Immature natural killer cell (primary cell): ENCODE measurements at places on chromosomes 12 and 14.

DNA sequence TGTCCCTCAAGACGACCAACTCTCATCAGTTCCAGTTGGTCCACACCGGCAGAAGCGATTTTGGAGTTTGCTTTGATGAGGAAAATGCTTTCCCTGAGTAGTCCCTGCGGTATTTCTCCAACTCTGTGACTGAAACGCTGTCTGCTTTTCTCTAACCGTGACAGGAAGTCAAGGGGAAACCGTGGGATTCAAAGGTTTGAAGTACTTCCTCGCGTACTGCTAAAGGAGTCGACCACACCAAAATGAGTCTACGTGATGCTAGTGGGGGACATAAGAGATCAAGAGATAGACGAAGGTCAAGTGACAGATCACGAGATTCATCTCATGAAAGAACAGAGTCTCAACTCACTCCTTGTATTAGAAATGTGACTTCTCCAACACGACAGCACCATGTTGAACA, 28.6 kb downstream of the KRT76 start:
- DNase-seq: no peak

DNA sequence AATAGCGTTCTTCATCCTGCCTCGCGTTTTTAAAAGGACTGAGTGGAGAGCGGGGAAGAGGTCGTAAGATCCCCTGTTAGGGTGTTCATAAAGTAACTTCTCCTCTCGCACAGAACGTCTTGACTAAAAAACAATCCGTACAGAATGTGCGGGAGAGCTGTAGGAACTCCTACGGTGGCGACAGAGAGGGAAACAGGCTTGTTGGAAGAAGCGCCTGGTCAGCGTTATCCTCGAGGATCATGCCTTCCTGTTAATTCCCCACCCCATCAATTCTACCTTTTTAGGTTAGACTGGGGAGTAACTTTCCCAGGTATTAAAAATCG, 399 bp upstream of the WASHC4 start:
- no peak for DNase-seq

DNA sequence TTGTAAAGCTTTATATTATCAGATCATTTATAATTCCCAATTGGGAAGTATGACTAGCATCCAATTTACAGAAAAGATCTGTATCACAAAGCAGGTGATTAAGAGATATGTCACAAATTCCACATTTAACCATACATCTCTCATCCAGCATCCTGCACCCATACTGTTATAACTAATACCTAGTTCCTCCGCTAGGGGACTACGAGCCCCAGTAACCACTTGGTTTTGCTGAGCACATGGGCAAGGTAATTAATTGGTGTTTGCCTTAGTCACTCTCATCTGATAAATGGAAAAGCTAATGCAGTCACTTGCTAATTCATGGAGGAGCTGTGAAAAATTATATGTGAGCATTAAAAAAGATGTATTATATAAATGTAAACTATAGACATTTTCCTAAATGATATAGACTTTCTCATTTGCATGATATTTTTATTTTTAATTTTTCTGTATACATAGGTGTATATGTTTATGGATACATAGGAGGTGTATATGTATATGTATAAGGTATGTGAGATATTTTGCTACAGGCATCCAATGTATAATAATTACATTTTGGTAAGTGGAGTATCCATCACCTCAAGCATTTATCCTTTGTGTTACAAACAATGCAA, 1031.8 kb downstream of the GALC start:
- DNase-seq: no peak

- DNase-seq: no peak
Observed at GRCh38 chr14:71400871-71401321, 493.6 kb downstream of the PCNX1 start.

DNA sequence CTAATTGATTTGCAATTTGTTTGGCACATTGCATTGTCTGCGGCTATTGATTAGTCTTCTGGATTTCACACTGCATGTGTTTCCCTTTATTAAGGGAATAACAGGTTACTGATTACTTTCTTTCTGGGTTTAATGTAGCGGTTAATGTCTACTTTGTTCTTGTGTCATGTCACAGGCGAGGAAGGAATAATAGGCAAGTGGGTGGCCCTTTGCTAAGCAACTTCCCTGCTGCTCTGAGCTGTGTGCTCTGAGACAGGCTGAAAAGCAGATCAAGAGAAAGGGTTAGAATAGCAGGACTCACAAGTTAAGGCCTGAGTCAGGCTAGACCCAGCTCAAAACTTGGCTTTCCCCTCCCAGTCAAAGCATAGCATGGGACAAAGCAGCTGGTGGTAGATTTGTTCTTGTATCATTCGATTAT, 77.2 kb downstream of the NKX2-1 start:
- no peak for DNase-seq

GRCh38 chr12:108856170-108856427, 1.3 kb downstream of the SSH1 start:
- no peak for DNase-seq

- DNase-seq: no peak
Observed at GRCh38 chr14:72928872-72929271, 2.6 kb downstream of the DCAF4 start.

GRCh38 chr12:42094277-42094676, 50.4 kb downstream of the GXYLT1 start:
- DNase-seq: peak; percentile 61

DNA sequence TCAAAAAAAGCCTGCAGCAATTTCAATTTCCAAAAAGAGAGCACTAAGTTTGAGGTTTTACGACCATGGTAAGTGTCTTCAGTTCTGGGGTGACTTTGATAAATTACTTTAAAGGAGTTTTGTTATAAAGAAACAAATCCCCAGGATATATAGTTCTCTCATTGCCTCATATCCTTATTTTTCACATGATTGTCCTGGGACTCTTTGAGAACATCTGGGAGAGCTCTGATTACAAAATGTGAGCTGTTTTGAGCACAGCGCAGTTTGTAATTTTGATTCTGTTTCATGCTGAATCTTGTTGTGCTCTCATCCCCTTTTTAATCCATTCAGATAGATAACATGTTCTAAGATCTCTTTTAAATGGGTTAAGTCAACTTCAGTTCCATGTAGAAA, 67.7 kb upstream of the DCN start:
- no peak for DNase-seq

GRCh38 chr12:120856980-120857379, 47.2 kb downstream of the SPPL3 start:
- peak; percentile 22 for DNase-seq

GRCh38 chr12:111606767-111607230, 7.7 kb upstream of the ATXN2 start:
- DNase-seq: no peak

GRCh38 chr12:115308918-115309317, 624.9 kb upstream of the TBX3 start:
- DNase-seq: no peak

GRCh38 chr14:24761141-24761540, 127.2 kb upstream of the GZMB start:
- no peak for DNase-seq

- DNase-seq: no peak
Observed at GRCh38 chr14:71362920-71363584, 455.8 kb downstream of the PCNX1 start.

- no peak for DNase-seq
Observed at GRCh38 chr12:34396861-34397590, 374.7 kb downstream of the ALG10 start.

DNA sequence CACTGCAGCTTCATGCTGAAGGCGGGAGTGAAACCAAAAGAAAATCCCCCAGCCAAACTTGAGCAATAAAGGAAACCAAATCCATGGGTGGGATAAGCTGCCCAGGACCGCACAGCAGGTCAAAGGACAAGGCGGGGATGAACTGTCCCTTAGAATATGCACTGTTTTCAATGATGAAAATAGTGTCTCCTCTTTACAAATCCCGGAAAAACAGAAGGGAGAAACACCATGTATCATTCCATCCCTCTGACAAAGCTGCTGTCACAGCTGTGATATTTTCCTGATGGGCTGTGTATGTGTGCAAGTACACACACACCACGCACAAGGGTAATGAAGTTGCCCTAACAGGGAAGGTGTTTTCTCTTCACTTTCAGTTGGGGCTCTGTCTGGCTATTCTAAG, 70.3 kb downstream of the ACTN1 start:
- no peak for DNase-seq

DNA sequence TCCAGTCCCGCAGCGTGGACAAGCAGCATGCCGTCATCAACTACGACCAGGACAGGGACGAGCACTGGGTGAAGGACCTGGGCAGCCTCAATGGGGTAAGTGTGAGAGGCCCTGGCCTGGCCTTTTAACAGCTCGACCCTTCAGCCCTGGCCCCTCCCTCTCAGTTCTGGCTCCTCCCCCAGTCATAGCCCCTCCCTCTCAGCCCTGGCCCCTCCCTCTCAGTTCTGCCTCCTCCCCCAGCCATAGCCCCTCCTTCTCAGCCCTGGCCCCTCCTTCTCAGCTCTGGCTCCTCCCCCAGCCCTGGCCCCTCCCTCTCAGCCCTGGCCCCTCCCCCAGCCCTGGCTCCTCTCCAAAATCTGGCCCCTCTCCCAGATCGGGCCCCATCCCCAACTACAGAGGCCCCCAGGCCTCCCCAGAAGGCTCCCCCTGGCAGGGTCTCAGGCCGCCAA, 11.2 kb downstream of the CEP170B start:
- peak; percentile 24 for DNase-seq

DNA sequence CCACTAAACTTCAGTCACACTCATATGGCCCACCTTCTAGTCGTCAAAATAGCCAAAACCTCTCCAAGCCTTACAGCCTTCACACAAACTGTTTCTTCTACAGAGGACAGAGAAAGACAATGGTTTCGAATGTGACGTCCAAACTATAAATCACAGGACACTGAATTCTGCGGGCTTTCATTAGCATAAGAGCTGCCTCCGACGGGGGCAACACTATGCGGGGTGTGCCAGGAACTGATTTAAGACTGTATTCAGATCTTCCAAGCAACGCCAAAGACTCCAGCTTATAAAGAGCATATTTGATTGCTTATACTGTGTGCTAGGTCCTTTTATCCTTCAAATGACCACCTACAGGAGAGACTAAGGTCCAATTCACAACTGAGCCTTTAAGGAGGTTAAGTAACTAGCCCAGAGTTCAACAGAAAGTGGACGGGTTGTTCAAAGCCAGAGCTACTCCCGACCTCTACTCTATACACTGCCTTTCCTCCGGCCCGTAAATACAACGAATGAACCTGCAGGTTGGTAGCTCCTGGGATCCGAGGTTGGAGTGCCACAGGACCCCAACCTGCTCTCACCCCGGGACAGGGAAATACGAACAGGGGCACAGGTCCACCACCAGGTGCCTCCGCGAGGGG, 575 bp downstream of the L2HGDH start:
- no peak for DNase-seq

DNA sequence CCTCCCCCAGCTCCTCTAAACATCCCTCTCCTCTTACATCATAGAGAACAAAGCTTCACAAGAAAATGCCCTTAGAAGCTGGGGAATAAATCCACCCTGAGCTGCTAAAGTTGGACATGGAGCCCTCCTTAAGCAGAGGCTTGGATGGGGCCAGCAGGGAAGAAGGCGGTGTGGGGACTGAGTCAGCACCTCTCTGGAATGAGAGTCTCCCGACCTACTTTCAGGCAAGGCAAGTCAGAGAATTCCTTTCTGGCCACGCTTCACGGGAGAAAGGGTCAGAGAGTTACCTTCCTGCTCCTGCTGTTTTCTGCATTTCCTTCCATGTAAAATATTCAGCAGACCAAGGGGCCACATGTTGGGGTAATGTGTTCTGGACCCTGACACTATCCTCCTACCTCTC, 113.3 kb upstream of the PRB2 start:
- DNase-seq: no peak

- no peak for DNase-seq
Observed at GRCh38 chr12:124088217-124088907, 115.3 kb downstream of the ZNF664 start.

GRCh38 chr12:131583090-131583712, 127.7 kb upstream of the SFSWAP start:
- no peak for DNase-seq

DNA sequence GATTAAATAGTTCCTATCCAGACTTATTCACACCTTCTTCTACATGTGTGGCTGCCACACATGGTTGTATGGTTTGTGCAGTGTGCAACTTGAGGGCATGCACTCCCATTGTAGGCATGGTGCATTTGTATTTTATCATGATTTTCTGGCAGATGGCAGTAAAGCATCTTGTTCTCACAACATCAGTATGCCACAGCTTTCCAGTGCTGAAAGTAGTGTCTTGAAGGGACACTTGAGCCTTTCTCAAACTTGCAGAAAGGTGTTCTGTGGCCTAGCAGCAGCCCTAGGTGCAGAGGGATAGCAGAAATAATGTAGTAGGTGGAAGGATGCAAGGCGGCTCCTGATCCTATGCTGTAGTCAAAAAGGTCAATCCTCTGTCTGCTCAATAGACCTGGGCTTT, 72.9 kb downstream of the LMNTD1 start:
- DNase-seq: no peak

- DNase-seq: no peak
Observed at GRCh38 chr12:116651089-116651488, 86.8 kb downstream of the SPRING1 start.

GRCh38 chr12:28937196-28937595, 211.9 kb upstream of the FAR2 start:
- DNase-seq: no peak

- DNase-seq: no peak
Observed at GRCh38 chr12:118073768-118074167, 12.8 kb upstream of the WSB2 start.

DNA sequence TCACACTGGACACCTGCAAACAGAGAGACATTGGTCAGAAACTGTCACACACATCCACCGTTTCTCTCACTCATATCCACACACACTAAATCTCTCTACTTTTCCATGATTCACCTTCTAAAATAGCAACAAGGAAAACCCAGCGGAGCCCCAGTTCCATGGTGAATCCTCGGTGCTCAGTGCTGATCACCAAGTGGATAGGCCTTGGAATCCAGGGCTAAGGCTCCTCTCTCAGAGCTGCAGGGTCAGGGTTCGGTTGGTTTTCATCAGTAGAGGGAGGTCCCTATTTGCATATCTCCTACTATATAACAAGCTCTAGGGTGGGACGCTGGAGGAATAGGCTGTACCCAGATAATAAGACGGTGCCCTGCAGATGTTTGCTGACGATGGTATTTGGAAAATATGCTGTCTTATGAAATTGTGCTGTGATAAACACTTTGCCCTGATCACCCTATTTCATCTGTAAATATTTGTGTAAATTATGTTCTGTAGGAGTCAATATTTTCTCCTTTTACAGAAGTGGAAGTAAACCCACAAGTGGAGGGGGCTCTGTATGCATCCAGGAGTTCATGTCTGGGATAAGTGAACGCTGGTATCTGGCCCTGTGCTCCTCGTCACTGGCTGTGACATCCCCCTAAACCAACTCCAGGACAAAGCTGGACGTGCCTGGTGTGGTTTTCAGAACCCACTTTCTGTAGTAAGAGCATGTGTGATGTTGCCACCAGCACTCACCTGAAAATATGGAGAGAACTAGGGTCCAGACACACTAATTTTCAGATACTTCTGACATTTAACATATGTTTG, 709.2 kb downstream of the TMEM121 start:
- no peak for DNase-seq

- DNase-seq: no peak
Observed at GRCh38 chr14:96189281-96189711, 15.3 kb upstream of the BDKRB2 start.

DNA sequence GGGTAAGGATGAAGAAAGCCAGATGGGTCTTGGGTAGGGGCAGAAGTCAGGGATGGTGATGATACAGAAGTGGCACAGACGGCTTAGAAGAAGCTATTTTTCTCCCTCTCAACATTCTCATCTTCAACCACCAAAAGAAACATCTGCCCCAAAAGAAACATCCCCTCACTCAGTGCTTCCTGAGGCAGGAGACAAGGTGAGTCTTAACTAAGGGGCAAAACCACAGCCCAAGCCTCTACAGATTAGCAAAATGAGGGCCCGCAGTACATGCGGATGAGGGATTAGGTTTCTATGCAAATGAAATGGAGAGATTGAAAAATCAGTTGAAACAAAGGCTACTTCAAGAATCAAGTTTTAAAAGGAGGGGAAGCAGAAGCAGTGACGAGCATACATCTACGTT, 241.3 kb upstream of the CCDC196 start:
- no peak for DNase-seq
